ENCODE measurements at places on chromosomes 12 and 14.

DNA sequence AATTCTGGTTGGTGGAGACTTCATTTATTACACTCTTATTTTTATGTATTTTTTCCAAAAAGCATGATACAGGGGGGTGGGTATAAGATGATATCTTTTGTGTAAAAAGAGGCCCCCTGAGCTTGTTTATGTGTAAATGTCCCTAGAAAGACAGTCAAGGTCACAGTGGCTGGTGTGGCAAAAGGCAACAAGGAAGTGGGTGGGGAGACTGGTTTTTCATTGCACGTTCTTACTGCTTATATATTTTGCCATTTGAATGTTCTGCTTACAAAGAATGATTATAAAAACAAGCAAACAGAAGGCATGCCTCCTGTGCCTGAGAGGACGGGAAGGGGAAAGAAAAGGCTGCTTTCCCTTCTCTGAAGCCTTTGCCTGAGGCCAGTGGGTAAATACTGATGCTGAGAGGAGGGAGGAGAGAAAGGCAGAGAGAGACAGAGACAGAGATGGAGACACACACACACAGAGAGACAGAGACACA, 24.1 kb upstream of the ADIPOR2 start:
- DNase-seq: no peak

DNA sequence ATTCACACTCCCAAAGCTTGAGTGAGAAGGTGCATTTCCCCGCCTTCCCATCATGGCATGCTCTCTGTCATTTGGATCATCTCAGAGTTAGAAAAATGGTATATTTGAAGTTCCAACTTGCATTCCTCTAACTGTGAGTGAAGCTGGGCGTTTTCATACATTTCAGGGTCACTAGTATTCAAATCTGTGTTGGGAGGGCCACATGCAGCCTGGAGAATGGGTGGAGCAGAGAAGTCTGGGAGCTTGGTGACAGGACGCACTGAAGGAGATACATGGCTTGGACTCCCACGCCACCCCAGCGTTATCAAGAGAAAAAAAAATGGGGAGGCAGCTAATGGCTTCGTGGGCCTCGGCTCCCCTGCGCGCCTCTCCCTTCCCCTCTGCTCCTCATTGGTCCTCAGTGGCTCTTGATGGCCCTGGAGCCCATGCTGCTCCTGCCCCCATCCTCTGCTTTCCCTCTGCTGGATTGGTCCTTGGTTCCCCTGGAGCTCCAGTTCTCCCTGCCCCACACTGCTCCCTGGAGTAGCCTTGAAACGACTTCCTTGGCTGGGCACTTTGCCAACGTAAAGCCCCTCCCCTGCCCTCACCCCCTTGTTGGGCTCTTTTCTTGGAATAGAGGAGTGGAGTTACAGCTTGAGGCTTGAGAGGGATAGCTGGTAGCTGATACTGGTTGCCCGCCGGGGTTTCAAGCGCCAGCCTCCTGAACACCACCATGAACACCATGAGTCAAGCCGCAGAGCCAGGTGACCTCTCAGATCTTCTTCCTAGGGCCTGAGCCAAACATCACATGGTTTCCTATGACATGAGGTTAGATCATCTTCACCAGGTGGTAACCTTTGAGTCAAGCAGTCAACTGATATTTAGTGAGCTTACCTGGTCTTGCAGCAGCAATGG, 139.6 kb downstream of the PRKCH start:
- DNase-seq: peak; percentile 55

DNA sequence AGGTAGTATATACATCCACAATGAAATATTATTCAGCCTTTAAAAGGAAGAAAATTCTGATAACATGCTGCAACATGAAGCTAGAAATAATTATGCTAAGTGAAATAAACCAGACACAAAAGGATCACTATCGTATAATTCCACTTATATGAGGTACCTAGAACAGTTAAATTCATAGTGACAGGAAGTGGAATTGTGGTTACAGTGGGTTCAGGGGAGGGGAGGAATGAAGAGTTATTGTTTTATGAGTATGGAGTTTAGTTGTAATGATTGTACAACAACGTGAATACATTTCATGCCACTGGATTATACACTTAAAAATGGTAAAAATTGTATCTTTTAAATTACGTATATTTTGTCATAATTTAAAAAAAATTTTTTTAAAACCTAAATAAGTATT, 21.0 kb downstream of the EEA1 start:
- peak; percentile 27 for DNase-seq

DNA sequence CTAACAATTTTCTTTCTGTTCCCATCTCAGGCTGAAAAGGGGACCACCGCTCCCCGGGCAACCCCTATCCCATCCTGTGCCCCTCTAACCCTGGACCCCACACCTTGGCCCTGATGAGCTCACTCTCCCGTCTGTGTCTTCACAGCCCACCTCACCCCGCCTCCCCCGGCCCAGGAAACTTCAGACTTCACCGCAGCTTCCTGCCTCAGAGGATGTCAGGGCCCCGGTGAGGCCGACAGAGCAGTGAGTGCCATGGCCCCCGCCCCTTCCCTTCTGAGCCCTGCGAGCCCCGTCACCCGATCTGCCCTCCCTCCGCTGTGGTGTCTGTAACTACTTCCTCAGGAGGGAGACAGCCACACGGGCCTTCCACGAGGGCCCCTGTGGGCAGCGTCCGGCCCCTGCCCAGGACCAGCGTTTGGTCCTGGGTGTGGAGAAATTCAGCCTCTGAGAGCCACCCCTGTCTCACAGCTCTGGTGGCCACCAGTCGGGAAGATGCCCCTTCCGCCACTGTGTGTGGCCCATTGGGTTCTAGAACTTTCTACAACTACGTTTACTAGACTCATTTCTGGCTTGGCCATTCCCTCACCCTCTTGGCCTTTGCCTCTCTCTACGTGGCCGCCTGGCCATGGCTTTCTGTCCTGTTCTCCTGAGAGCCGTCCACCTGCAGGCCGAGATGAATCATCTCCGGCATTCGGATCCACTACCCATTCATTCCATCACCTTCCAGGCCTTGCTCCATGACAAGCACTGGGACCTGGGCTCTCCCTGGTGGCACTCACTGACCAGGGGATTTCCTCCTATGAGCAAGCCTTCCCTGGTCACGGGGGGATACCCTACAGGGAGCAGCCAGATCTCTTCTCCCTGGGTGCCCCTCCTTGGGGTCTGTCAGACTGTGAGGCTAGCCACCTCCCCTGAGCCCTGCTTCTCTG, 3.4 kb downstream of the RHOF start:
- DNase-seq: peak; percentile 96

GRCh38 chr14:58557242-58557641, 80.5 kb upstream of the DACT1 start:
- no peak for DNase-seq

Measured in CD4-positive, alpha-beta T cell treated with Interleukin-21 for 1 hour (primary cell).